ENCODE measurements at places on chromosomes 5 and 9. TPM values are rescaled to one million over a fixed set of nuclear protein-coding genes. Genes with fewer than 3 reads are reported as not detected.

Gene SPATA31C2
- not detected for total RNA-seq

Gene SAXO1
- not detected for total RNA-seq

Gene SVEP1
- total RNA-seq: 38.1 TPM

DNA sequence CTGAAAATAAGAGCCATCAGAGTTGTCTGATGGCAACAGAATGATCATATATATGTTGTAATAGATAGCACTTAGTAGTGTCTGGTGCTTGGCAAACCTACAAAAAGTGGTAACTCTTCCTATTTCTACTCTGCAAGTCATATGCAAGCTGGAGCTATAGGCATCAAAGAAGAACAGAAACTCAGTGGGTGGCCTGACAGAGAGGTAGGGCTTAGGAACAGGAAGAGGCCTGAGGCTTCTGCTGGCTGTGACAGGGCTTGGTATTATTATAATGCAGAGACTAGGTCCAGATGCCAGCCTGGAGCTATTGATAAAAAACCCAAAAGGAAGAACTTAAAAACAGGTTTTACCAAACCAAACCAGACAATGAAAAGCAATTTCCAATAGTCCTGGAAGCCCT is 4.4 kb upstream of the DIAPH1 start:
- no peak for DNase-seq

DNA sequence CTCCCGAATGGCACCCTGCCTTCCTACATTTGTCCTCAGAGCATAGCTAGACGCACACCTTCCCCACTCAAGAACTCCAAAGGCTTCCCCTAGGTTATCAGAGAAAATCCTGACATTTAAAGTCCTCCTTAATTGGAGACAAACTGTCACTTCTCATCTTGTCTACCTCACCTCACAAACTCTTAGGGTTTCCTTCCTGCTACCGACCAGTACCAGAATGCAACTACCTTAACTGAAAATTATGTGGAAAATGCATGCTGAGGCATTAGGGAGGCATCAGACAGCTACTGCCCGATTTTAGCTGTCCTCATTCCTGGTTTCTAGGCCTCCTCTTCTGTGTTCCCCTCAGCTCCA is 17.9 kb upstream of the TNIP1 start:
- DNase-seq: no peak

DNA sequence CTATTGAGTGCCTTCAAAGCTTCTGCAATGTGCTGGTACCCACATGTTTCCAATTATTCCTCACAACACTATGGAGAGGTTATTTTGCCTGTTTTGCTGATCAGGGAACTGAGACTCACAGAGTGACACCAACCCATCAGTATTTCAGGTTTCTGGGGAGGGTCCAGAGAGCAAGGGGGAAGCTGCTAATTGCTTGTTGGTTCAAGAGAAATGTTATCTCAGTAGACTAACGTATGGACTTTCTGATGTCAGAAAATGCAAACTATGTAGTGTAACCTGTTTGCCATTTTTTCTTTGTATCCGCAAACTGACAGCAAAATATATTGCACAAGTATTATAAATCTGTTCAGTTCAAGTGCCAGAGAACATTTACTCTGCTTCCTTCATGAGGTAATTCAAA is 108.3 kb upstream of the MSX2 start:
- no peak for DNase-seq

DNA sequence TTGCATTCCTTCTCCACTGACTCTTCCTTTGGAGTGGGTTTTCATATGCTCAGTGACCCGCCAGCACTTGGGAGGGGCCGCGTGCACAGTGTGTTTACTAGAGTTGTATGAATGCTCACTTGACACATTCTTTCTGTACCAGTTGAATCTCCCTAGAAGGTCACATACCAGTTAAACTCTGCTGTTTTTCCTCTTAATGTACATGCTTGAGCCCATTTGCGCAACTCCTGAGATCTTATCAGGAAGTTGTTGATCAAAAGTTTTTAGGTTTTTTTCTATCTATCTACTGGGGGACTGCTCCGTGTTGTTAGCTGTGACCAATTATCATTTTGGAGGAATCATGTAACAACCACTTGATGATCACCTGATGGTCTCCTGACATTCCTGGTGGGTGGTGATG is 392.7 kb downstream of the CDH9 start:
- DNase-seq: no peak

DNA sequence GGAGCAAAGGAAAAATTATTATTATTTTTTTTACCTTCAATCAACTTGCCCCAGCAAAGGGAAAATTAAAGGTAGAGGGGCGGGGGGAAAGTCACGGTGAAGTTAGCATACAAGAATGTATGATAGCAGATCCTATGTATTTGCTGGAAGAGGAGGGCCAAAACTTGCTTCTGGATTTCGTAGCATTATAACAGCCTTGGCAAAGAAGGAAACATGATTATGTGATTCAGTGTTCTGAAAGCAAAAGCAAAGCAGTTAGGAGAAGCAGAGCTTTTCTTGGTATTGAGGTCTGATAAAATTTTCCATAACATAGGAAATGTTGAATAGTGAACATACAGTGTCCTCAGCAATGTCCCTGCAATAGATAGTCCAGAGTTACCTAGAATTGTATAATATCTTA is 32.4 kb downstream of the MAST4 start:
- DNase-seq: no peak

GRCh38 chr5:14231890-14232289 is 88.7 kb downstream of the TRIO start:
- DNase-seq: no peak

GRCh38 chr9:696332-697323 is 144.9 kb upstream of the DMRT1 start:
- DNase-seq: peak; percentile 67

GRCh38 chr9:2725898-2726649 is 8.8 kb downstream of the KCNV2 start:
- no peak for DNase-seq

- DNase-seq: no peak
Observed at GRCh38 chr9:109923806-109924205, 143.8 kb downstream of the PALM2AKAP2 start.

DNA sequence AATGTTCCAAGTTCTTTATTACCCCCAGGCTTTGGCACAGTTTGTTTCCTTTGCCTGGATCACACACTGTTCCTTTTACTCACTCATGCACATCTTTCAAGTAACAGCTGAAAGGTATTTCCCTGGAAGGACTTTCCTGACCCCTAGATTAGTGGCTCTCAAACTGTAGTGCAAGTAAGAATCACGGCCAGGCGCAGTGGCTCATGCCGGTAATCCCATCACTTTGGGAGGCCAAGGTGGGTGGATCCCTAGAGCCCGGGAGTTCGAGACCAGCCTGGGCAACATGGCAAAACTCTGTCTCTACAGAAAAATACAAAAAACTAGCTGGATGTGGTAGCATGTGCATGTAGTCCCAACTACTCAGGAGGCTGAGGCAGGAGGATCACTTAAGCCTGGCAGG is 19.1 kb upstream of the DELE1 start:
- DNase-seq: no peak

DNA sequence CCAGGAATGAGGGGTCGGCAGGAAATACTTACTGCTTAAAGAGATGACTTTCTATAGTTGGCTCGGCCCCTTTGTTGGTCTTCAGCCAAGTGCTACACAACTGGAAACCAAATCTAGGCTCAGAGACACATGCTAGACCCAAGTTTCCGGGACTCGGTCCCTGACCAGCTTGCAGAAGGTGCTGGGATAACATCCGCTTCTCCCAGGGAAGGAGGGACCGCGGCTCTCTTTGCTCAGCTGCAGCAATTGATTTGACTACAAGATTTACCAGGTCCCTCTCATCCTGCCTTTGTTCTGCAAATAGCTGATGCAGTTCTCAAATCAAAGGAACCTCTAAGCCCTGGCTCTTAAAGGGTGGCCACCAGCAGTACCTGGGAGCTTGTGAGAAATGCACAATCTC is 314.7 kb downstream of the MLLT3 start:
- DNase-seq: no peak

GRCh38 chr5:178478370-178478769 is 111.8 kb downstream of the COL23A1 start:
- no peak for DNase-seq

DNA sequence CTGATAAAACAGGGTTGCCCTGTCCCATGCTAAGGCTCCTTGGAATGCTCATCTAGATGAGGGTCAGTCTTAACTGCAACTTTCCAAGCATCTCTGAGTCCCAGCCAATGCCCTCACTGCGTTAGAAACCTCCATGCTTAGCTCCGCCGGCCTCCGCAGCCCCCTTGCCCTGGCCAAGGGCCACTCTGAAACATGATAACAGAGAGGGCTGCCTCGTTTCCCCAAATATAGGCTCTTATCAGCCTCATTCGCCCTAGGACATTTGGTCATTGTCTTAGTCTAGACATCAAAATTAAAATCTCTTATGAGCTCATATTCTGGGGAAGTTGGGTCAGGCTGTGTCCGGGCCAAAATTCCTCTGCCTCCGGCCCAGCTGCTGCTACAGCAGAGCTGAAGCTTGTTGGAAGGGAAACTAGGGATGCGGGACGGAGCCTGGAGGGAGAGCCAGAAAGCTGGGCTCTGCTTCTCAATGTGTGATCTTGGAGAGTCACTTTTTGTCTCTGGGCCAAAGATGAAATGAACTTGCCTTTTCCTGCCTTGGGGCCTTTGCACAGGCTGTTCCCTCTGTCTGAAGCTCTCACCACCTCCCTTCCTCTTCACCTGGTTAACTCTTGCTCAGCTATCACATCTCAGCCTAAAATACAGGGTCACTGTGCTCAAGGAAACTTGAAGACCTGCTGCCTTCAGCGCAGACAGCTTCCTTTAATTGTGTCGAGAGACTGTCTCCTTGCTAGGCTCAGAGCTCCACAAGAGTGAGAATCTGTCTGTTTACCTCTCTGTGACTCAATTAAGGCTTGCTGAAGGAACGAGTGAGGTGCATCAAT is 191.3 kb downstream of the RGS3 start:
- peak; percentile 69 for DNase-seq

GRCh38 chr5:151075698-151076331 is 5.0 kb downstream of the TNIP1 start:
- peak; percentile 39 for DNase-seq

DNA sequence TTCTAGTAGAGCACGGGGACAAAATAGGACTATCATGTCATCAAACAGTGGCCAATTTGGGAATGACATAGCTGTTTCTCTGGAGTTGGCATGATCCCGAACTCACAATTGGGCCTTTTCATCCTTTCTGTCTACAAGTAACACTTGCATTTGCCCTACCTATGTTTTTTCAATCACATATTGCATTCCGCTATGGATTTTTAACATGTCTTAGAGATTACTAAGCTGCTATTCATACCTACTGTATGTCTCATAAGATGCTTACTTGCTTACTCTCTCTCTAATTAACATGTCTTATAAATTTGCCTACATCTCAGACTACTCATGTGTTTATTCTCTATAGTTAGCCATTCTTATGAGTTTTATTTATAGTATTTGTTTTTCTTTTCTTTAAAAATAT is 341.2 kb upstream of the CTNND2 start:
- no peak for DNase-seq

GRCh38 chr5:42799241-42799608 is 12.5 kb downstream of the SELENOP start:
- DNase-seq: no peak

- no peak for DNase-seq
Observed at GRCh38 chr9:8208465-8208864, 408.9 kb upstream of the DMAC1 start.
